H4 (cell line): ENCODE measurements at places on chromosomes 7 and 10.
A peak's percentile ranks its signal among the peaks of the same experiment; 100 is the strongest.

DNA sequence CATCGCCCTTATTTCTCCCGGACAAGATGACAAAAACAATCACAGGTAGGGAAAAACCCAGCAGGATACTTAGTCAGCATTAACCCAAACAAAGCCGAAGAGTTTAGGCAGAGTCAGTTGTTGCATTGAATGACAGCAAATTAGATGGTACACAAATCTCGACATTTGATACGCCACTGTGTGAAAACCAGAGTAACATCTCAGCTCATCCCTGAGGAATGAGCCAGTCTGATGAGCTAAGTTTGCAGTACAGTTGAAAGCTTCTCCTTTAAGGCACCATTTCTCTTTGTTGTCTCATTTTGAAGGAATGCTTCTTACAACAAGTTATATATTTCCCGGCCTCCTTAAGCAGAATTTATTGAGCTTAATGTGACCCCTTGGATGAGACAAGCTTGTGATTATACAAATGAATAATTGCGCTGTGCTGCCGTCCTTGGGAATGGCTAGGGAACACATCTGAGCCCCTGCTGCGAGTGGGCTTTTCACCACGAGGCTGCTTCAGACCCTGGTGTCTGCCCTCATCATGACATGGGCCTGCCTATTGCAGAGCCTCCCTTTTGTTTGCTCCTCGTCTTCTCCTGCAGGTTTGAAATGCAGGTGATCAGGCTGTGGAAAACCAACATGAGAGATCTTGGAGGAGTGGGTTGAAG is 137.3 kb downstream of the CELF2 start:
- no peak for DNase-seq

GRCh38 chr7:43220250-43220649 is 107.8 kb downstream of the HECW1 start:
- no peak for DNase-seq

- DNase-seq, result no peak
Observed at GRCh38 chr10:24324651-24325050, 115.7 kb downstream of the KIAA1217 start.

GRCh38 chr10:130723704-130724103 is 587.5 kb downstream of the GLRX3 start:
- no peak for DNase-seq

GRCh38 chr10:62671104-62671503 is 133.4 kb upstream of the ADO start:
- no peak for DNase-seq

GRCh38 chr10:102804382-102805055 is 32.7 kb downstream of the CYP17A1 start:
- DNase-seq, result no peak

GRCh38 chr7:108972004-108972403 is 402.3 kb downstream of the DNAJB9 start:
- DNase-seq, result peak; percentile 20

DNA sequence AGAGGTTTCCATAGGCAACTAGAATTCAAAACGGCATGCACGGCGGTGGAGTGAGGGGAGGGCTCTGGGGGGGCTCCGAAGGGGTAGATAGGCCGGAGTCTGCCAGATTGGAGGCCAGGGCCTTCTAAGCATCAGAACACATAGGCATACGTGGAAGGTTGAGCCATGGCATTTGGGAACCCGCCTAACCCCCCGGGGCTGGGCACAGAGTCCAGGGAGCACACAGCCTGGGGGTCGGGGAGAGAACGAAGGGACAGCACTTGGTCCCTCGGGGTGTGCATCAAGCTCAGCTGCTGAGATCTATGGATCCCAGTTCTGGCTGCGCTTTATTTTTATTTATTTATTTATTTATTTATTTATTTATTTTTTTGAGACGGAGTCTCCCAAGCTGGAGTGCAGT is 89.4 kb upstream of the TNS3 start:
- no peak for DNase-seq

GRCh38 chr7:25496476-25497368 is 268.4 kb upstream of the NPVF start:
- DNase-seq, result no peak

DNA sequence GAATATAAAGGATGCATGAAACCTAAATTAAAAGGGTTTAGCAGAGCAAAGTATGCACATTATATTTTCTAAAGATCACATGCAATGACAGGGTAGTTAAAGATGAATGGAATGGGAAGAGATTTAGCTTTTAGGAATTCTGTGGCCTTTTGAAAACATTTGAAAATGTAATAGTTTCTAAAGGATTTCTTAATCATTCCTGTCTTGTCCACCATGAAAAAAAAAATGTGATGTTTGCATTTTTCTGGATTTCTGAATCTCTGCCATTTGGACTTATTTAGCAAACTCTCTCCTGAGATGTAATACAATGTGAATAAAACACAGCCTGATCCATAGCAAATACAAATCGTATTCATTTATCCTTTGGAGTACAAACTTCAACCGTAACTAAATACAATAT is 126.6 kb upstream of the RAB11FIP2 start:
- DNase-seq, result no peak

GRCh38 chr7:1857487-1858421 is 187.7 kb downstream of the ELFN1 start:
- DNase-seq, result no peak

DNA sequence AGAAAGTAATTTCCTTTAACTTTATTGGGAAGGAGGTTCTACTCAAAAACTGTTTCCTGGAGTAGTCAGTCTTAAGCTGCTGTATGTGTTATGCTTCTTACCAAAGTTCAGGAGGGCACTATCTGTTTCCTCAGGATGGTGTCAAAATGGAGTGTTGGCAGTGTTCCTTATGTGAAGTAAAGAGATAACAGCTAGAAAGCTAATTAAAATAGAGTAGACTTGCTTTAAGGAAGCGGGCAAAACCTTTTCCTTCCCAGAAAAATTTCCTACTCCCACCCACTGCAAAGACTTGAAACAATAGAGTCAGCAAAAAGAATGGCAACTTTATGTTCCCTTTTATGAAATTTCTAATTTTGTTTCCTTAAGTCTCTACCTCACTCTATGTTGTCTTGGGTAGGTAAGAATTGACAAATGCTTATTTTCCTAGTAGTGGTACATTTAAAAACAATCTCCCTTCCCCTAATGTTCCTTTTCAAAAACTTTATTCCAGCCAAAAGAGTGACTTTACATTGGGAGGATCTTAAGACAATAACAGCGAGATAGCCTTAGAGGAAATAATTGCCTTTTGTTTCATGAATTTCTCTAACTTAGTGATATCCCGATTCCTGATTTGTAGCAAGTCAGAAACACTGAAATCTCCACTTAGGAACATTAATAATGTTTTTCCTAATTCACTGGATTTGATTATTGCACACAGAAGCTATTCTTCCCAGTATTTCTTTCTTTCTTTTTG is 26.5 kb upstream of the ENTPD1 start:
- DNase-seq, result no peak

DNA sequence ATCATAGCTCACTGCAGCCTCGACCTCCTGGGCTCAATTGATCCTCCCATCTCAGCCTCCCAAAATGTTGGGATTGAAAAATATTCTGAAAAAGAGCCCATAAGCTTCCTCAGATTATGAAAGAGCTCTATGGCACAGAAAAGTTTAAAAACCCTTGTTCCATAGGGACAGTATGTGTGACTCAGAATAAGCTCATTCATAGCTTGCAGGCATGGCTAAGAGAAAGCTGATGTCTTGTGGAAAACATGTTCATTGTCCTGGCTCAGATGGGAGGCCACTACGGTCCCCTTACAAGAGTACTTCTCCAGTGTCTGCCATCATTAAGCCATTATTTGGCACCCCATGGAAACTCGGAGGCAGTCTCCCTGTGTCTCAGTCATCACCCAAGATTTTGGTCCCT is 64.0 kb downstream of the CCDC3 start:
- DNase-seq, result no peak

GRCh38 chr7:65397730-65398142 is 24.1 kb downstream of the ZNF92 start:
- no peak for DNase-seq

- no peak for DNase-seq
Observed at GRCh38 chr10:96850825-96851224, 18.7 kb downstream of the LCOR start.
